Right forelimb (tissue), 1 donor: ENCODE measurements at places on chromosomes 5 and 9.

- no peak for DNase-seq
These were observed 138.0 kb upstream of the IRX4 start for GRCh38 chr5:2020730-2021129.

DNA sequence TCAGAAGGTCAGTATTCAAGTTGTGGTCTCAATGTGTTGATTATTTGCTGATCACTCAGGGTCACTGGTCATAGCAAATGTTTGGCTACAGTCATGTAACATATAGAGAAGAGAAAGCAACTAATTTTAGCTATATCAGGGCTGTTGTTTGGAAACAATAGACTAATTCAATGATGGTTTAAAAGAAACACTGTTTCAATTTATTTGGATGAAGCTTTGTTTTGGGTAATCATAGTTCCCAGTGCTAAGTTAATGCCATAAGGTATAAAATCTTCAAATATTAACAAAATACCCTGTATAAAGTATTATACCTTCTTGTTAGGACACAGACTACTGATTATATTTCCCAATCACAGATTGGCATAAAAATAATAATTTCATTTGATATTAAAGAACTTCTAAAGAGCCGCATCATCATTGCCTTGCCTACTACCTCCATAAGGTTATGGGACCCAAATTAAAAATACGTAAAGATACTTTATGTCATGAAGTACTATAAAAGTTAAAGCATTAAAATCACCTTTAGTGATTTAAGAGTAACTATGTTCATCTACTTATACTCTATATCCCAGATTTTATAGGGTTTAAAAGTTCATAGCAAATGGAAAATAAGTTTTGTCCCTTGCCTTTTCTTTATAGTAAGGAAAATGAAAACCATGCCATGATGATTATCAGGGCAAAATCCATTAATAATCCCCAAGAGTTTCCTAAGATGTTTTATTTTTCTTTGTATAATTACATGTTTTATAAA, 6.0 kb downstream of the NR3C1 start:
- no peak for DNase-seq

DNA sequence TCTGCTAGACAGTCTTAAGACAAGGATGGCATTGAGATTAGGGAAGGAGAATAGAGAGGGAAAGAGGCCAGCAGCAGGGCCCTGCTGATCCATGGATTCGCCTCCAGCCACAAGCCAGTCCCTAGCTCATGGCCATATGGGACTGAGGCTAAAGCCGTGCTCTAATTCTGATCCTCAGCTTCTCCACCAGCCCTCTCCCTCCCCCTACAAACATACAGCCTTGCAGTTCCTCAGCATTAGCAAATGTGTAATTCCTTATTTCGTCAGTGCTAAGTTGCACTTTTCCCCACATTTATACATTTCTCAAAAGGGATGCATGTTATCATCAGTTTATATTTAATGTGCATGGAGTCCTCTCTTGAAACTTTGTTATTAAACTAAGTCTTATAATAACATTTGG, 34.8 kb downstream of the ZNF462 start:
- DNase-seq, result no peak

GRCh38 chr9:76114144-76114543, 223.7 kb downstream of the PCSK5 start:
- DNase-seq, result peak; percentile 68

DNA sequence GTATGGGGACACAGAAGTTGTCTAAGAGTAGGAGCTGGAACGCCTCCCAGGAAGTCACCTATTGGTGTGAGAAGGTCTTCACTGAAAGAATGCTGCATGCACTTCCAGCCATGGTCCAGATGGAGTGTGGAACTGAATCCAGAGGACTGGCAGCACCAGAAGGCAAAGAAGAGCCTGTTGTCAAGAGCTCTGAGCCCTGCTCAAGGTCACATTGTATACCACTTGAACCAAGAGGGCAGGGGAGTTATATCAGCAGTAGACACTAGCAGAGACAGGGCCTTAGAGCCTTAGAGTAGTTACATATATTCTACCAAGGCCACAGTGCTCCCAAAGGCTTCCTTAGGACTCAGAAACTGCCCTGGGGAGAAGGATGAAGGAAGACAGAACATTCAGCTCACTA, 130.8 kb upstream of the POC5 start:
- DNase-seq, result no peak

- no peak for DNase-seq
These were observed 25.4 kb downstream of the EPB41L4B start for GRCh38 chr9:109295221-109296130.

DNA sequence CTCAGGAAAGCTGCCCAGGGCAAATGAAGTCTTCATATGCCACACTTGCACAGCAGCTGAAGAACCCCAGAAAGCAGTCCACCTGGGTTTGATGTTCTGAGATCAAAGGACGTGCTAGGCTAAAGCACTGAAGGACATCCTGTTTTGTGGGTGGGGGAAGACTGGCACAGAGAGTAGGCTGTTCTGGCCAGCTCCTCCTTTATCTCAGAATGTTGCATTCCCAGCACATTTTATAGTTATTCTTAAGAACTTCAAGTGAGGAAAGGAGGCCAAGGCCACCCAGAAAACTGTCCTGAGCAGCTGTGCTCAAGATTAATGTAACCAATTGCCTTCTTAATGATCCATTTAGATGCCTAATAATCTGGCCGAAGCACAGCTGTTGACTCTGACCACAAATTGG, 10.9 kb downstream of the SHOC1 start:
- no peak for DNase-seq

- DNase-seq, result no peak
These were observed 249.8 kb downstream of the KIF4B start for GRCh38 chr5:155263381-155263780.

DNA sequence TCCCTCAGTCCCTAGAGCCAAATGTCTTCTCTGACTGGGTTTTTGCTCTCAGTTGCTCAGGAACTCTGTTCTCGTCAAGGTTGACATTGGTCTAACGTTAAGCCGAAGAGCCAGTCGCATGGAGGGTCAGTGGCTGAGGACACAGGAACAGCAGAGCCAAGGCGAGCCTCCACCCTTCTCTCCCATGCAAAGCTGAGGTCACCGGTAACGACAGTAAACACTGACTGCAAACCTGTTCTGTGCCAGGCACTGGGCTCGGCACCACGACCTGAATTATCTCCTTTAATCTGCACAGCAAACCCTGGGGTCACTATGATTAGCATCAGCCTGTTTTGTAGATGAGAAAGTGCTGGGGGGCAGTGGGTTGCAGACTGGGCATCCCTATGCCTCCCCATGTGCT, 171.0 kb downstream of the COL23A1 start:
- DNase-seq, result peak; percentile 31

DNA sequence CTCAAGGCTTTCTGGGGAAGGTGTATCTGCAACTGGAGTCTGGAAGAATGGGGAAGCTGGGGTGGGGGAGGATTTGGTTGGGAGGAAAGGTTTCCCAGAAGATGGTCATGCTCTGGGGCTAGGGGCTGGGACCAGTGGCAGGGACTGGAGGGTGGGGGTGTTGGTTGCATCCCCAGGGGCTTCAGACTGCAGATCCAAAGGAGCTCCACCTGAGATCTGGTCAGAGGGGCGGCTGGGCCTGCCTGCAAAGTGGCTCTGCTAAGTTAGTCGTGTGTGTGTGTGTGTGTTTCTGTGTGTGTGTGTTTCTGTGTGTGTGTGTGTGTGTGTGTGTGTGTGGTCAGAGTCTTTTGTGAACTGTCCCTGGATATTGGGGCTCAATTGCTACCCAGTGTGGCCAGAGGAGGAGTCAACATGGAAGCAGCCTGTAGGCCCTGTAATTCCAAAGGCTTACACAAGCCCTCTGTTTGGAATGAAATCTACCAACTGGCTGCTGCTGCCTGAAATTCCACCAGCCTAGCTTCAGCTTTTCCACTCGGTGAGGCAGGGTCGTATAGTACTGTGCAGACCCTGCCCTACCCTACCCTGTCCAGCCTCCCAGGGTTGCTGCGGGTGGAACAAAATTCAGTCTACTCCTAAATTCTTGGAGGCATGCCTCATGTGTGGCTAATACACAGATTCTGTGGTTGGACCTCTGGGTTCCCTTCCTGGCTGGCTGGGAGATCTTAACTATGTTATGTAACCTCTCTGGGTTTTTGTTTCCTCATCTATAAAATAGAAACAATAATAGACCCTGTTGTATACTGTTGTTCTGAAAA, 12.5 kb upstream of the SYNPO start:
- no peak for DNase-seq

DNA sequence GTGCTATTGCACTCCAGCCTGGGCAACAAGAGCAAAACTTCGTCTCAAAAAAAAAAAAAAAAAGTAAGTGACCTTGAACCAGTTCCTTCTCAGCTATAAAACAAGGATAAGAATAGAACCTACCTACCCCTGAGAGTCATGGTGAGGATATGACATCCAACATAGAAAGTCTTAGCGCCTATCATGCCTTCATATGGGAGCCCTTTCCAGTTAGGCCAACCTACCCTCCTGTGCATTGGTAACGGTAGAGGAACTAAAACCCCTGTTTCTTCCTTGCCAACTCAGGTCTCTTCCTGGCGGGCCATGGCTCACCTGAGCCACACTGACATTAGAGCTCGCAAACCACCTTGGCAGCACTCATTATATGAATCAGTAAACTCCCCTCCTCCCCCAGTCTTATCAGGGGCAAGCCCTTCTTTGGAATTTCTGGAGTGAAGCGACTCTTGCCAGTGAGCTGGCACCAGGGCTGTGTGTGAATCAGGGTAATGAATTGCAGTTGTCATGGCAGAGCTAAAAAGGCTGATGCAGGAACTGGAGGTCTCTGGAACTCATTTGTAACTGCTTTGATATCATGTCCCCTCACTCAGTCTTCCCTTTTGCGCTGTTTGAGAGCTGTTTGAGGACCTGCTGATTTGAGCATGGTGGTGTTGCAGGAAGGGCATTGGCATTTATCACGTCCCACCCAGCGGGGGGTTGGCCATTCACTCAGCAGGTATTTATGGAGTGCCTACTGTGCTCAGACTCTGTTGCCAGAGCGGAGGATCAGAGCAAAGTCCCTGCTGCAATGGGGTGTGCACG, 10.3 kb downstream of the WWC1 start:
- no peak for DNase-seq

DNA sequence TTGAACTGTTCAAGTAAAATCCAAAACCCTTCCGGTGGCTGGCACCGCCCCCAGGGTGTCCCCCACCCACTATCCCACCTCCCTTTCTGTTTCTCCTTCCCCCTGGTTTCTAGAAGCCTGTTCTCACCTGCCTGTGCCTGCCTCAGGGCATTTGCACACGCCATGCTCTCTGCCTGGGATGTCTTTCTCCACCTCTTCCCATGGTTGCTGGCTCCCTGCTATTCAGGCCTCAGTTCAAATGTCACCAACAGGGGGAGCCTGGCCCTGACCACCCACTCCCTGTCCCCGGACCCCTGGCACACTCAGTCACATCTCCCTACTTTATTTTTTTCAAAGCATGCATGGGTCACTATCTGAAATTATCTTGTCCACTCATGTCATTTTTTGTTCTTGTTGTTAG, 39.9 kb upstream of the EEIG1 start:
- DNase-seq, result no peak

DNA sequence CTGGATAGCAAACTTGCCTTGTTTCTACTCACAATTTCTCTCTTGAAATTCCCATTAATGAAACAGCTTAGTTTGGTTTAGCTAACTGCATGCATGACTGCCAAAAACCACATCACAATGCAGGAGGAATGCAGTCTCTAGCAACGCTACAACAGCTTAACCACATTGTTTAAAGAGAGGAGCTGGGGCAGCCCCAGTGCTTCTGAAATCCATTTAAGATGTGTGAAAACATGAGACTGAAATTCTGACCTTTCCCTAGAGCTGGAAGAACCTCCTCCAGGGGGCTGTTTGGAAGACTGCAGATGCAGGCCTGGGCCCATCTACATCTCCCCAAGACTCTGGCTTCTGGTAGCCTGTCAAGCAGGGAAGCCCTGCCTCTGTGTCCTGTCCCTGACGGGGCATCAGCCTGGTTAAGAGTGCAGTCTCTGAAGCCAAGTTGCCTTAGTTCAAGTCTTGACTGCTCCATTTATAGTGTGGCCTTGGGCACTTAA, 157.1 kb downstream of the ZNF462 start:
- peak; percentile 53 for DNase-seq

- no peak for DNase-seq
These were observed 405.8 kb upstream of the PTGER4 start for GRCh38 chr5:40273936-40274335.

GRCh38 chr5:111836426-111836825, 79.4 kb upstream of the NREP start:
- no peak for DNase-seq

GRCh38 chr5:178861627-178862026, 1.9 kb downstream of the ZNF354B start:
- DNase-seq, result no peak

DNA sequence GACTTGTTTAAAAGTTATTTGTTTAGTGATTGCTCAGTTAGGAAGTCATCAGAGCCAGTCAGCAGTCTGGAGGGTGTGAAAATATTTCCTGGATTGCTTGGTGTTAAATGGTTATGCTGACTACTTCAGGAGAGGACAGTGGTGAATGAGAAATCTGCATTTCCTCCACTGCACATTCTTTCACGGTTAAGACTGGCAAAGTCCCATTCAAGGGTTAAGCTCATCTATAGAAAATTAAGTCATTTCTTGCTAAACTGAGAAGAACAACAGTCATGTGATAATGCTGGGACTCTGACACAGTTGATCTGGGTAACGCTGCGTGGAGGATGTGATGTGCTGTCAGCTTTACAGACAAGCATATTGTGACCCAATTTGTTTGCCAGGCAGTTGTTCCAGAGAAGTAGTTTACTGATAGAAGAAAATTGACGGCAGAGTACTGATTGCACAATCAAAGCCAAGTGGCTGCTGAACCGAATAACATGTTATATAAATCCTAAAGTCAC, 80.4 kb downstream of the GRAMD2B start:
- DNase-seq, result no peak

DNA sequence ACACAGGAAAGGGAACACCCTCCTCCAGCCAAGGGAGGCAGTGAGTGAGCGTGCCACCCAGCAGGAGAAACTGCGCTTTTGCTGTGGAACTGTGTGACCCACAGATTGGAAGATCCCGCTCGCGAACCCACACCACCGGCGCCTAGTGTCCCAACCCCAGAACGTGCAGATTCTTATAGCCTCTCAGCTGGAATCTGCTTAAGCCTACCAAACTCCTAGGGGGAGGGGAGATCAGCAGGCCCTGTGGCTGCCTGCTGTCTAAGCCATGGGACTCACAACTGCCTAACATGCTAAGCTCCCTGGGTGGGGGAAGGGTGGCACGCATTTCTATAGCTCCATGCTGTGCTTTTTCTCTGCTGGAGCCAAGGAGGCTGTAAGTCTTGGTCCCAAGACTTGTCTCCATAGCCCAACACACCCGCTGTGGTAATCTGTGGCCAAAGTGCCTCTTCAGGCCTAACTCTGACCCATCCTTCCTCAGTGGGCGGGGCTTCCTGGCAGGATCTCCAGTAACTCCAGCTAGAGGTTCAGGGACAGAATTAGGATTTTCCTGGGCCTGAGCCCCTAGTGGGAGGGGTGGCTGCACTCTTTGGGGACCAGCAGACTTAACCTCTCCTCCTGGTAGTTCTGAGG, 485.0 kb downstream of the TAF11L14 start:
- no peak for DNase-seq
